Femur (tissue), 1 donor: ENCODE measurements at places on chromosomes 13 and 19.

DNA sequence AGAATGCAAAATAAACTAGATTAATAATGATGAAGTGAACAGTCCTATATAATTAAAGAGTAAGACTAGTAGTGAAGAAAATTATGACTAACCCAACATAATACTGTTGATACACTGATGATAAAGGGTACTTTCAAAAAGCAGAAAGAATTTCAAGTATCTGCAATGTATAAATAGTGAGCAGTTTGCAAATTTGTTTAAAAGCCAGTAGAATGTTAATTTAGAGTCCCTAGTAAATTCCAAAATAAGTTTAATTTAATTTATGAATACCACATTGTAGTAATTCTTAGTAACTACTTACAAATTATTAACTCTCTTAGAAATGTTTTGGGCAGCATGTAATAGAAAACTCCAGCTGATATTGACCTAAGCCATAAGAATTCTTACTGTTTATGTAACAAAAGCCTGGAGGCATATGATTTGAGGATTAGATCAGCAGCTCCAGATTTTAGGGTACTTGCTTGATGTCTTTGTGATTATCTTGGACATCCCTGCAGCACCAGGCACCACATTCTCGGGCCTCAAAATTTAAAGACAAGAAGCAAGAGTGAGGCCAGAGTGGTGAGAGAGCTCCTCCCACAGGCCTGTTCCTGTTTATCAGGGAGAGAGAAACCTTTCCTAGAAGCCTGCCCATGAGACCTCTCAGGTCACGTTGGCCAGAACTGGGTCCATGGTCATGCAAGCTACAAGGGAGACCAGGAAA lies 67.6 kb upstream of the TDRD3 start:
- peak; percentile 28 for DNase-seq

GRCh38 chr19:1074544-1075283 lies 7.7 kb downstream of the ARHGAP45 start:
- DNase-seq, result no peak

DNA sequence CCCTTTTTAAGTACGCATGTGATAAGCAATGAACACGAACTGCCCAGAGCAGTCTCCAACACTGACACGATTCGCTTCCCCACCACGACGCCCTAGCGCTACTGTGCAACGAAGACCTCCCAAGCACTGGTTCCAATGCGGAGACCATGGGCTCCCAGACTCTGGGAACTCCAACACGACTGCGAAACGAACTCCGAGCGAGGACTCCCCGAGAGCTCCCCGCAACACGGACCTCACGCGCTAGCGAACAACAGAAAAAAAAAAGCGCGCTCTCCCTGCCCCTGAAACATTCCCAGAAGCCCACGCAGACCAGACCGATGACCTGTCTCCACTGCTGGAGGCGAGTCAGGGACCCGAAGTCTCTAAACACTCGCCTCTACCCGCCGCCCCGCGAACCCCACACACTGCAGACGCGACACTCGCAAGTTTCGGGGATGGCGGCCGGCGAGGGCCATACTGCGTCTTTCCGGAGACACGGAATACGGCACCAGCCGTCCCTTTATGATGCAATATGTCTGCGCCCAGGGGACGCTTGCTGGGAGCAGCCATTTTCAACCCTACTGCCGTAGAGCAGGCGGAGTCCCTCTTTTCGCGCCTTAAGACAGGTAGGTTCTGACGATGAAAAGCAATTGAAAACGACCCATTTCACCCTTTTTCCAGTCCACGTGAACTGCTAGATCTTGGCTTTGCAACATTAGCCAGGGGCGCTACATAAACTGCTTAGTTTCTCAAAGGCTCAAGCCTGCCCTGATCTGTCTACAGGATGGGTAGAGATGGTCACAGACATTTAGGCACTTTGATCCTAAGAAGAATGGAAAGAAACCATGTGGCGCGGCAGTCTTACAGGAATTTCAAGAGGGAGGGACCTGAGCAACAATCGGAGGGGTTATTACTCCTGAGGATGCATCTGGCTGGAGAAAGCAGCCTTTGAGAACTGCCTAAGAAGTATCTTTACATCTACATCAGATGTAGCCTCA lies at the start of gene ZNF577:
ZNF577 (minus strand) TSS at position 430 of the 977 bp plus-strand sequence. CDS start 7,569 bp downstream, outside the sequence.
- DNase-seq, result peak; percentile 96

DNA sequence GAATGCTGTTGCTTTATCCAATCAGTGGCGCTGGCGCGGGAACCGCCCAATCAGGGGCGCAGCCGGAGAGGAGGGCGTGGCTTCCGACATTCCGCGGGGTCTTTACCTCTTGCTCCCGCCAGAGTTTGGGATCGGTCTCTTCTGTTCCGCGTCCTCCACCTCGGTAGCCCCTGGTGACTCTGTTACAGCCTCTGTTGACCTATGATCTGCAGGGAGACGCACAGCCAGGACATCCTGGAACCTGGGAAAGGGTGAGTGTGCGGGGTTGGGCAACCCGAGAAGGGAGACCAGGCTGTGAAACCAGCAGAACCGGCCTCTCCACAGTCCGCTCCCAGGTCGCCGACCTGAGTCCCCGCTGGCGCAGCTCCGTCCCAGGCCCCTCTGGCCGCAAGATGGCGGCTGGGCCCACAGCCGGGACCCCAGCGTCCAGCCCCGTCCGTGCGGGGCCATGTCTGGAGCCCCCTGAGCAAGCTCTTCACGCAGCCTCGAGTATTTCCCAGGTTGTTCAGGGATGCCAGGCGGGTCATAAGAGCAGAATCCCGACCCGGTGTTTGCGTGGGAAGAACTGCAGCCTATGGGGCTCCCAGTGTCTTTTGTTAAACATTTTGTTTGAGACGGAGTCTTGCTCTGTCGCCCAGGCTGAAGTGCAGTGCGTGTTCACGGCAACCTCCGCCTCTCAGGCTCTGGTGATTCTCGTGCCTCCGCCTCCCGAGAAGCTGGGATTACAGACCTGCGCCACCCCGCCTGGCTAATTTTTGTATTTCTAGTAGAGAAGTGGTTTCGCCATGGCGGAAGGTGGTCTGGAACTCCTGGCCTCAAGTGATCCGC lies 4.4 kb upstream of the ZNF681 start:
- DNase-seq, result peak; percentile 91

GRCh38 chr13:102399791-102400674 lies 1.8 kb downstream of the FGF14 start:
- DNase-seq, result peak; percentile 23

- no peak for DNase-seq
These were observed 525 bp downstream of the BORA start for GRCh38 chr13:72728290-72728605.

DNA sequence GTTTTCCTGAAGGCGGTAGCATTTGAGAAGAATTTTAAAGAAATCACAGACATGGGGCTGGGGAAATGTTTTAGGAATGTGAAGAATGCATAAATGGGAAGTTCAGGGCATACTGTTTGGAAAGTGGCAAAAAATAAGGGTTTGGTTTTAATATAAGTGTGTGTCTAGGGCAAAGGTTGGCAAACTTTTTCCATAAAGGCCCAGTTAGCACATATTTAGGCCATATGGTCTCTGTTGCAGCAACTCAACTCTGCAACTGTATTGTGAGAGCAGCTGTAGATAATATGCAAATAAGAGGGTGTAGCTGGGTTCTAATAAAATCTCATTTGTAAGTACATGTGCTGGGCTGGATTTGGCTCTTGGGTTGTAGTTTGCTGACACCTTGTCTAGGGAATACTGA lies 521.9 kb downstream of the DIAPH3 start:
- DNase-seq, result no peak

GRCh38 chr13:74061926-74062595 lies 72.1 kb downstream of the KLF12 start:
- DNase-seq, result no peak

DNA sequence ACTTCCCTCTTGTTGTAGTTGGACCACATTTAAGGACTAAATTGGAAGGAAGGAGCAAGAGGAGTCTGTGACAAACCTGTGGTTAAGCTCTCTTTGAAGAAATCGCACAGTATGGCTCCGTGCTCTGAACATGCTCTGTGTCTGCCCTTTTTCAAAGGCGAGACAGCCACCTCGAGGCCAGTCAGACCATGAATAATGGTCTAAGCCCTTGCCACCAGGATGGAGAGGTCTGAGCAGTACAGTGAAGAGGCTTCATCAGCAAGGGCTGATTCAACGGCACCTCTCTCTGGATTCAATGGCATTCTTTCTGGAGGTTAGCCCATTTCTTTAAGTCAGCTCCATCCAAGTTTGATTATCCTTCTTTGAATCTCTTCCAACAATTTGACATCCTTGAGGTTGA lies 30.9 kb downstream of the FAM216B start:
- DNase-seq, result no peak

- DNase-seq, result no peak
These were observed 3.6 kb upstream of the KCNN4 start for GRCh38 chr19:43784241-43784980.

DNA sequence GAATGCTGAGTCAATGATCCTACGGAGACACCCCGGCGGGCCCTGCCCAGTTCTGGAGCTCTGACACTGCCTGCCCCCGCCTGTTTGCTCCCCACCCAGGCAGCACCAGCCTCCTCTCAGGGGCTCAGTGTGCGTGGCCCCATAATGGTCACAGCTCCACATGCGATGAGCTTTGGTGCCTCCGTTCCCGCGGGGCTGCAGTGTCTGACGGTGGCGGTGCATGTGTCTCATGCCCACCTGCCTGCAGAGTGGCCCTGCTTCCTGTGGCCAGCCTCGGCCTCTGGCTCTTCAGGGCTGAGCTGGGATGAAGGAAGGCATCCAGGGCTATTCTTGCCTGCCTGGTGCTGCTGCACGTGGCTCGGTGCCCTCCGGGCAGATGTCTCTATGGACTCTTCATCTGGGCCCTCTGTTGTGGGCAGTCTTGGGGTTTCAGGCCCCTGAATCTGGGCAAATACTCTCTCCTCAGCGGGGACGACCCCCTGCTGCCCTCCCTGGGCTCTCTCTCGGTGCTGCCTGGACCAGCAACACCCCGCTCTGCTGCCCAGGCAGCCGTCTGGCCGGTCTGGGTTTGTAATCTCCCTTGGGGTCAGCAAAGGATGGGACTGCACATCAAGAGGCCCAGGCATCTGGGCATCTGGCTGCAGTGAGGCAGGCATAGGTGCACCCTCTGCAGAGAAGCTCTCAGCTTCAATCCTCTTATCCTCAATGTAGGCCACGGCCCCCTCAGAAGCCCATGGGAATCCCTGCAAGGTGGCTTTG lies 19.3 kb upstream of the TMEM255B start:
- no peak for DNase-seq

DNA sequence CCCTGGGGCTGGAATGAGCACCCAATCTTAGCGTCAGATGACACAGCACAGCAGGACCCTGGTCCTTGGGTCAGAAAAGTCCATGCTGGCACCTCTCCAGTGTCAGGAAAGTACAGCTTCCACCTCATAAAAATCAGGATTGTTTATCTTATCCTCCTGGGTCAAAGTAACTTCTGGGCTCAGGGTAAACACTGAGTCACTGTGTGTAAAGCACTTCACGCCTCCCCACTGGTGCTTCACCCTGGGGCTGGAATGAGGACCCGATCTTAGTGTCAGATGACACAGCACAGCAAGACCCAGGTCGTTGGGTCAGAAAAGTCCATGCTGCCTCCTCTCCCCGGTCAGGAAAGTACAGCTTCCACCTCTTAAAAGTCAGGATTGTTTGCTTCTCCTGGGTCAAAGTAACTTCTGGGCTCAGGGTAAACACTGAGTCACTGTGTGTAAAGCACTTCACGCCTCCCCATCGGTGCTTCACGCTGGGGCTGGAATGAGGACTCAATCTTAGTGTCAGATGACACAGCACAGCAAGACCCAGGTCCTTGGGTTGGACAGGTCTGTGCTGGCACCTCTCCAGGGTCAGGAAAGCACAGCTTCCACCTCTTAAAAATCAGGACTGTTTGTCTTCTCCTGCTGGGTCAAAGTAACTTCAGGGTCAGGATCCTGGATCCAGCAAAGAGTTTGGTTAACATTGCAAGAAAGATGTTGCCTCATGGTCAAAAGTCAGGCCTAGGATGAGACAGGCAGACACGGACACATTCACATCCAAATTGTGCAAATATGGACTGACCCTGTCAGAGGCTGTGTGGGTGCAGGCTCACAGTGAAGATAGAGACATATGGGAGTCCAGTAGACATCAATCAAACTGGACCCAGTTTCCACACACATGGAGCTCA lies 39.2 kb upstream of the CYP2A7 start:
- DNase-seq, result no peak

DNA sequence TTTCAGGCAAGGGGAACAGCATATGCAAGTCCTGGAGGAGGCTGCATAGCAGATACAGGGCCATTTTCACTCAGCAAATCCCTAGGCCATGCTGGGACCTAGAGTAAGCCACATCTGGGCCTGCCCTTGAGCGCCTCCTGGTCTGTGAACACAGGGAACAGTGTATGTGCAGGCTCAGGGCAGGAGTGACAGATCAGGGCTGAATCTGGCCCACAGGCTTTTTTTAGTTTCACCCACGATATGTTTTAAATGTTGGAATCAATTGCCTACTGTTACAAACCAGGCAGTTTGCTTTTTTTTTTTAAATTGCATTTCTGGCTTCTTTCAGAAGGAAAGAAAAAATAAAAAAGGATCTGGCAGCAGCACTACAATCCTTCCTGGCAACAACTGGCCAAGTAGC lies 1.5 kb upstream of the TMEM145 start:
- DNase-seq, result no peak

GRCh38 chr13:29887686-29888085 lies 37.3 kb upstream of the UBL3 start:
- no peak for DNase-seq

GRCh38 chr13:75555836-75556235 lies 6.2 kb downstream of the UCHL3 start:
- no peak for DNase-seq

DNA sequence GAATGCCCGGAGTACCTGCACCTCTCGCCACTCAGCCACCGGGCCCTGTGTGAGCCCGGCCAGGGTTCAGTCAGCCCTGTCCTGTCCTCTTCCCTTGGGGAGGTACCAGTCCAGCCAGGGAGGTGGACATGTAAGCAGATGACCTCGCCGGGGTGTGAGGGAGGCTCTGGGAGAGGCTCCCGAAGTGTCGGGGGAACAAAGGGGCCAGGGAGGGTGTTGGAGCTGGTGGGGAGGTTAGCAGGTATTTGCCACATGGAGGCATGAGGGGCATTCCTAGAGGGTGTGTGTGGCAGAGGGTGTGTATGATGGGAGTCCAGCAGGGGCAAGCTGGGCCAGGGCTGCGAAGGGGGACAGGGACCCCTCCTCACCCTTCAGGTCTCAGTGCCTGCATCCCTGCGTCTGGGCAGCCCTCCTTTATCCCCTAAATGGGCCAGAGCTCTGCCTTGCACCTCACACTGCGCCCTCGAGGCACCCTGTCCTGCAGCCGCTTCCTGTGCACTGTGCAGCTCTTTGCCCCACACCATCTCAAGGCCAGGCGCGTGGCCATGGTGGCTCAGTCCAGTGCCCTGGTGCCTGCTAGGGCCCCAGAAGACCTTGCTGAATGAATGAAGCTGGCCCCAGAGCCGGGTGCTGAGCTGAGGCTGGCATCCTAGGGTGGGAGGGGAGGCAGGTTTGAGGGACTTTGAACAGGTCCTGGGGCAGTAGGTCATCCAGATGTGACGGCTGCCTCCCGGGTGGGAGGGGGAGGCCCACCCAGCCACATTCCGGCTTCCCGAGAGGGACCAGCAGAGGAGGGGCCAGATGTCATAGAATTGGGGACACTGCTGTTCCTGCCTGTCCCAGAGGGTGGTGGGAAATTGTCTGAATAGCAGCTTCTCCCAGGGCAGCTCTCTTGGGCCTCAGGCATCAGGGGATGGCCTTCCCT lies 3.1 kb downstream of the DDA1 start:
- DNase-seq, result no peak

- DNase-seq, result no peak
These were observed 200.4 kb downstream of the KLF12 start for GRCh38 chr13:73933795-73934194.
